Activated CD4-positive, alpha-beta T cell treated with anti-CD3 and anti-CD28 coated beads, Interleukin-2, Interleukin-4, amounts not matched to agents 100 ng/mL and 50 ng/mL, durations not matched to agents 16 hours and 8 hours (primary cell): ENCODE measurements at places on chromosomes 7 and 10.

- no peak for DNase-seq
These were observed 651.6 kb upstream of the IGFBP3 start for GRCh38 chr7:46572691-46573090.

DNA sequence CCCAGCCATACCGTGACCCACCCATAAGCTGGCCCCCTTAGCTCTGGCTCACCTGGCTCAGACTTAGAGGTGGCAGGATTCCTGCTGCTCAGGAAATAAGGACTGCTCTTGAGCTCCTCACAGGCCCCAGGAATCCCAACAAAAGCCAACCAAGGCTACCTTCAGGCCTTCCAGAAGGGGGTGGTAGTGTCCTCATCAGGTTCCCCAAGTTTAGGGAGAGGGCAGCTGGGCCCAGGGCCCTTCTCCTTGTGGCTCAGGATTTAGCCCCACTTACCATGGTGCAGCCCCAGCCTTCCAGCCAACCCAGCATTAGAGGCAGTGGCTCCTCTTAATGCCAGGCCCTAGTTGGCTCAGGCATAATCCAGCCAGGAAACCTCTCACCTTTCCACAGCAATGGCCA is 23.5 kb downstream of the NPFFR1 start:
- no peak for DNase-seq

DNA sequence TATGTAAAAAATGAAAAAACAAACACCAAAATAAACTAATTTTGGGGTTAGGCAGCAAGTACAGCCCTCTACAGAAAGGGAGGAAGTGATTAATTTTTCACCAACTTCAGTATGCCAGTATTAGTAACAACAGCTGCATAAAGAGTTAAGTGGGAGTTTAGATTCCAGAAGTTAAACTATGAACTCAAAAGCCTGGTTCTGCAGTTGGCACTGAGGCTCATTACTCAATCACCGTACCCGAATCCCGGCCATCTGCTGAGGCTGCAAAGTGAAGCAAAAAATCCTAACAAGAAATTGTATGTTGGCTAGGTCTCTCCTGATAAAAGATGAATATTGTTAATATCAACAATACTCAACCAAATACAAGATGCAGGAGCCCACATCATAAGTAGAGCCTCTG is 4.0 kb downstream of the NUDT5 start:
- peak; percentile 15 for DNase-seq

DNA sequence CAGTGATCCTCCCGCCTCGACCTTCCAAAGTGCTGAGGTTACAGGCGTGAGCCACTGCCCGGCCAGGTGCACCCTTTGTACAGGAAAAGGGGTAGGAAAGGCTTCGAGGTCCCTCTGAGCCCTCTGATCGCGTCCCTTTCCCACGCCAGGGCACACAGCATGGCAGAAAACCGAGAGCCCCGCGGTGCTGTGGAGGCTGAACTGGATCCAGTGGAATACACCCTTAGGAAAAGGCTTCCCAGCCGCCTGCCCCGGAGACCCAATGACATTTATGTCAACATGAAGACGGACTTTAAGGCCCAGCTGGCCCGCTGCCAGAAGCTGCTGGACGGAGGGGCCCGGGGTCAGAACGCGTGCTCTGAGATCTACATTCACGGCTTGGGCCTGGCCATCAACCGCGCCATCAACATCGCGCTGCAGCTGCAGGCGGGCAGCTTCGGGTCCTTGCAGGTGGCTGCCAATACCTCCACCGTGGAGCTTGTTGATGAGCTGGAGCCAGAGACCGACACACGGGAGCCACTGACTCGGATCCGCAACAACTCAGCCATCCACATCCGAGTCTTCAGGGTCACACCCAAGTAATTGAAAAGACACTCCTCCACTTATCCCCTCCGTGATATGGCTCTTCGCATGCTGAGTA is 871 bp downstream of the POP7 start:
- DNase-seq, result no peak

GRCh38 chr10:79234391-79235315 is 112.6 kb upstream of the PPIF start:
- DNase-seq, result no peak

- no peak for DNase-seq
These were observed 236.4 kb downstream of the PRPF18 start for GRCh38 chr10:13823096-13823708.

DNA sequence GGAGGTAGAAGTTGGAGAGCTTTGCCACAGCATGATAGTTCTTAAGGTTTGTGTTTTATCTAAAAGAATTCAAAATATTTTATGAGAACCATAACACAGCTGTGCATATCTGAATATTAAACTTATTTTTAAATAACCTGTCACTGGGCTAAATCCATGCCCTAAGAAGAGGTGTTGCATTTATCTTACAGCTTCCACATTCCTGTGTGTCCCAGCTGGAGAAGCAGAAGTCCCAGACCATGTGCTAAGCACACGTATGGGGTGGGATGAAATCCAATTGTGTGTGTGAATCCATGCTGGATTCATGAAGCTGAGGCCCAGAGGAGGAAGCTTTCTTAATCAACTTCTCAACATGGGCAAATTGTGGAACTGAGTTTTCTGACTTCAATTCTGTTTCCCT is 121.5 kb downstream of the PKD1L1 start:
- DNase-seq, result no peak

GRCh38 chr10:549391-549790 is 140.1 kb downstream of the DIP2C start:
- DNase-seq, result no peak

- no peak for DNase-seq
These were observed 66.3 kb upstream of the EMX2 start for GRCh38 chr10:117476281-117476680.

DNA sequence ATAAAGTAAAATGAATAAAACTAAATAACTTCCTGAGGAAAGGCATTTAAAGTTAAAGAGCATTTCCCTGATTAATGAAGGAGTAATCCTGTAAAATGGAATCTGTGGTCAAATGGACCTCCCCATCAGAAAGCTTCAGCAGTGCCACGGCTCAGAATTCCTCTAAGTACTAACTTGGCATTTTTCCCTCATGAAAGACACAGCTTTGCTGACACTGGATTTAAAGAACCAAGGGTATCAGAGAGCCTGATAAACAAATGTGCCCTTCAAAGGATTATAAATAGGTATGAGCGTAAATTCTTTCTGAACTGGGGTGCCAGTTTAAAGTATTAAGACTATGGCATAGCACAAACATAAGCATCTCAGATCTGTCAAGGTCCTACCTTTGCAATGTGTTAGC is 24.2 kb upstream of the RNF148 start:
- no peak for DNase-seq

- no peak for DNase-seq
These were observed 7.5 kb downstream of the ZYX start for GRCh38 chr7:143388491-143389101.

DNA sequence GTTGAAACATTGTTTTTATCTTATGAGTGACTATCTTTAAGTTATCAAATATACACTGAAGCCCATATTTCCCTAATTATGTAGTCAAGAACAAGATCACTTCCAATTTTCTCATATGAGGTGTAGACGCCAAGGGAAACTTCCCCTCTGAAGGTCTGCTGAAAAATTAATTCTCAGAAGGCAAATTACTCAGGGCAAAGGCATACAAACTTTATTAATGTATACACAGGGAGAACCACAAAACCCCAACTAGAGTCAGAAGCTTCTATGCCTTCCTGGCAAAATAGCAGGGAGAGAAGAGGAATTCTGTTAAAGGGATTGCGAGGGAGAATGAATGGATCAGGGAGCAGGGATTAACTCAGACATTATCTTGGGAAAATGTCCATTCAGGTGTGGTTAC is 83.4 kb downstream of the DOCK4 start:
- DNase-seq, result no peak

GRCh38 chr7:20504060-20504459 is 111.4 kb upstream of the ABCB5 start:
- no peak for DNase-seq

DNA sequence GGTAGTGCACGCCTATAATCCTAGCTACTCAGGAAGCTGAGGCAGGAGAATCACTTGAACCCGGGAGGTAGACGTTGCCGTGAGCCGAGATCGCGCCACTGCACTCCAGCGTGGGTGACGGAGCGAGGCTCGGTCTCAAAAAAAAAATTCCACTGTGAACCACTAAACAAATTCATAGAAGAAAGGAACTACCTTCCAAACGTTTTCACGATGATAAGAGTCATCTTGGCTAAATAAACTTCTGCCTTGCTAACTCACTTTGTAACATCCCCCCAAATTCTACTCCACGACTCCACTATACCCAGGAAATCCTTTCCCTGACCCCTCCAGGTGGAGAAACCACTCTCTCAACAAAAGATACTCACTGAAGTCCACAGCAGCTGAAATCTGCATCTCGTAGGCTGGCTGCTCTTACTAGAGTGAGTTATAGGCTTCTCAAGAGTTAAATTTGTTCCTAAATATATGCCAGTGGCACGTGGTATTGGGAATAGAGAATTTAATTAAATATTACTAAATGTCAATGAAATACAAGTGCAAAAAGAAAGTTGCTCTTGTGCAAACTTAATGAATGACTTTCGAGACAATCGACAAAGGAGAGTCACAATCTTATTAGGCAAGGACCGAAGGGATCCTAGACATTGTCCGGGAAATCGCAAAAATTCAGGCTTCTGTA is 1.6 kb upstream of the GTF2I start:
- DNase-seq, result no peak

DNA sequence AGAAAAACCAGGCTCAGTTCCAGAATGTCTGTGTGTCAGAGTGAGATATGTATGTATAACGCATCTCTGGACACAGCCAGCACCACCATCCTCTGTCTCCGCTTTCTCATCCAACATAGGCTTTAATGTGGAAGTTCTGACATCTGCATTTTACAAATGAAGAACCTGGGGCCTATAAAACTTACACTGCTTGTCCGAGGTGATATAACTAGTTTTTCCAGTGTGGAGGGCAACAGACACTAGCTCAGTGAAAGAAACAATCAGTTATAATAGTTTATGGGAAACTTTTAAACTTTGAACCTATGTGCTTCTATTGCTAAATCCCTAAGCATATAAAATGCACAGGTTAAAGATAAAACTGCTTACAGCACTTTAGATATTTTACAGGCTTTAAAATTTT is 208.7 kb downstream of the CRPPA start:
- DNase-seq, result no peak

DNA sequence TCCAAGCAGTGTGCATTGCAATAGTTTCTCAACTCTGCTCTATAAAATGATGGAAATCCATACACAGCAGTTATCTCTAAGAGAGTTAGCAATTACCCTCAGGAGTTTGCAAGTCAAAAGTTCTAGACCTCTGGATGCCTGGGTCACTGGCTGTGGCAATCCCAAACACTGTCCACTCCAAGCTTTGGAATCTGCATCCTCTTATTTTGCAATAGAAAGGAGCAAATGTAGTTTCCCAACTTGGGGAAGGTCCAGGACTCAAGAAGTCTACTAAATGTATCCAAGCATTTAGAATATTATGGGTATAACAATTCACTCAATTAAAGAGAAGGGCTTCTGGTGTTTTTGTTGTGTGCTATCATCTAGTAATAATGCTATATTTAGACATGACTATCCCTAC is 131.3 kb upstream of the NRP1 start:
- no peak for DNase-seq

- no peak for DNase-seq
These were observed 26.8 kb downstream of the ELFN1 start for GRCh38 chr7:1696671-1697498.

- no peak for DNase-seq
These were observed 8.3 kb downstream of the PEX1 start for GRCh38 chr7:92520024-92520423.

- DNase-seq, result no peak
These were observed 278.5 kb downstream of the TCF7L2 start for GRCh38 chr10:113228530-113228929.

DNA sequence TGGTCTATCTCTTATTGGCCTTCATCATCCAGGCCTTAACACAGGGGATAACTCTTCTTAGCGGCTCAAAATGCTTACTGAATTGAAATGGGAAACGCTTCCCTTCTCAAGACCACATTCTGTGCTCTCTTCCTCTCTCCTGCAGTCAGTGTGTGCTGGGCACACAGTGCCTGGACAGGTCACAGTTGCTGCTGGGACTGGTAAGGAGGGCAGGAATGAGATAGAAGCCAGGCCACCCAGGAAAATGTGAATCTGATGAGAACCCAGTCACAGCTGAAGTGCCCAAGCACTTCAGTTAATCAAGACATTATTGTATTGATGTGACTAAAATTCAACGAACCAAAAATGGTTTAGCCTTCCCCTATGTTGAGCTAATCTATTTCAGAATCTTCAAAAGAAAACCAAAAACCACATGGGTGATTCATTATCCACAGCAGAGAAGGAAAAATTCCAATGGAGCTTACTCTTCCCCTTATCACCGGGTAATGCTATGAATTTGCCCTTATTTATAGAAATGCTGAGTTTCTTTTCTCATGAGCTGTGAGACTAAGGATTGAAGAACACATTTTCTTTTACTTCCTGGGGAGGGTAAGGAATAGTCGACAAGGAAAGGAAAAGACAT is 41.2 kb upstream of the PLPP4 start:
- DNase-seq, result no peak

- no peak for DNase-seq
These were observed 36.5 kb downstream of the MALSU1 start for GRCh38 chr7:23335621-23336020.

- DNase-seq, result no peak
These were observed 171.2 kb downstream of the GFRA1 start for GRCh38 chr10:116101616-116102315.

DNA sequence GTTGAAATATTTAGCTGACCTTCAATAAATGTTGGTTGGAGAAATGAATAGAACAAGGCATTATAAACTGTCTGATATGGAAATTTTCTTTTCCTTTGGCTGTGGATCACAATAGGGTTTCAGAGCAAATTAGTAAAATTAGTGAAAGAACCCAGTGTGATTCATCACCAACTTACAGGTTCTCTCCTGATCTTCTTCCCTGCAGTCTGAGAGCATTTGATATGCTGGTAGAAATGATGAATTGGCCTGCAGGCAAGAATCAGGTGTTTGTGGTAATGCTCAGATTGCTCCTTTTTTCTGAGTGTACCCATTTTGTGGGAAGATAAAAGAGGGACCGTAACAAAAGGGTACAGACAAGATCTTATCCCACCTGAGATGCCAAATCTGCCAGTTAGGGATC is 51.9 kb downstream of the BTAF1 start:
- peak; percentile 7 for DNase-seq

DNA sequence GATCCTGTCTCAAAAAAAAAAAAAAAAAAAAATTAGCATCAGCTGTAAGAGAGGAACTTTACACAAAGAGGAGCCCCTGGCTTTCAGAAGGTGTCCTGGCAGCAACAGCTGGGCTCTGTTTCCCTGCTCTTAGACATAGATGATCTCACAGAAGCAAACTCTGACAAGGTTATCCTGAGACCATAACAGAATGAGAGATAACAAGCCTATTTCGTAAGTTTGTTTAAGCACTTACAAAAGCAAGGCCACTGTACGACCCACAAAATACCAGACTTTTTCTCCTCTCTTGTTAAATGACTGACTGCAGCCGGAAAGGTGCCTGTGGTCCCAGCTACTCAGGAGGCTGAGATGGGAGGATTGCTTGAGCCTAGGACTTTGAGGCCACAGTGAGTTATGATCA is 33.3 kb upstream of the OTUD1 start:
- no peak for DNase-seq

- no peak for DNase-seq
These were observed 86.1 kb downstream of the VOPP1 start for GRCh38 chr7:55486192-55486590.
